Naive thymus-derived CD8-positive, alpha-beta T cell (primary cell): ENCODE measurements at places on chromosomes 1 and 21. TPM values are rescaled to one million over a fixed set of nuclear protein-coding genes. Genes with fewer than 3 reads are reported as not detected.

DNA sequence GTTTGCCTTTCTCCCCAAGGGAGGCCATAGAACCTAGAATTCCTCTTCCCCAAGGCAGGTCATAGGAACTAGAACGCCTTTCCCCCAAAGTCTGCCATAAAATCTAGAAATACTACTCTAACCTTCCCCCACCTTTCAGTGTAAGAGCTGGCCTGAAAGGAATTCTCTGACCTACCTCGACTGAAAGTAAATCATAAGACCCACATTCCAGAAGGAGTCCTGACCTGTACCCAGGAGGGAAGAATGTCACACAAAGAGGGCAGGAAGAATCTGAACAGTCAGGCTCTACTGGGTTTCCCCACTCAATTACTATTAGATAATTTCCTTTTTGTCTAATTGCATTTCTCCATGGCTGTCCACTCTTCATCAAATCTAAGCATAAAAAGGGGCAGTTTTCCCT is 5.7 kb upstream of the ATG4C start:
- no peak overlapping the region for H3K4me3 ChIP-seq
- peaks cover 3% of the 10 kb centered on the region for H3K27me3 ChIP-seq
- no peak for DNase-seq
- peaks cover 2% of the 10 kb centered on the region for H3K36me3 ChIP-seq
- peaks cover 2% of the 10 kb centered on the region for H3K4me1 ChIP-seq
- no peak overlapping the region for H3K27ac ChIP-seq

The COL9A2 gene
- 6.3 TPM for total RNA-seq

DNA sequence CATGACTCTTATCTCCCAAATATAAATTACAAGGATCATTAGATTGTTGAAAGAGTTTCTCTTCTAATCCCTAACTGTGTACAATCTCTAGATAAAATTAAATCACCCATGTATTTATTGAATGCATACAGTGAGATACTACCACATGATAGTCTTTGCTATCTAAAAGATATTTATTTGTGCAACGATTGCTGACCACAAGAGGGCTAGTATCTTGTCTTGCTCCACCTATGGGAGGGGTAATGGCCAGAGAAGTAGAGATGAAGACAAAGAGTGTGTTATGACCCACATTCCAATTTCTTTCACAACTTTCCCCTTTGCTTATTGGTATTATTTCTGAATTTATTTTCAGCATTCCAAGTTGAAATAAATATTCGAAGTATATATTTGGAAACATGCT is 13.7 kb downstream of the PYHIN1 start:
- no peak overlapping the region for H3K27ac ChIP-seq
- peaks cover 12% of the 10 kb centered on the region for H3K27me3 ChIP-seq
- H3K36me3 ChIP-seq: no peaks in the 10 kb centered on the region
- no peak overlapping the region for H3K4me3 ChIP-seq

DNA sequence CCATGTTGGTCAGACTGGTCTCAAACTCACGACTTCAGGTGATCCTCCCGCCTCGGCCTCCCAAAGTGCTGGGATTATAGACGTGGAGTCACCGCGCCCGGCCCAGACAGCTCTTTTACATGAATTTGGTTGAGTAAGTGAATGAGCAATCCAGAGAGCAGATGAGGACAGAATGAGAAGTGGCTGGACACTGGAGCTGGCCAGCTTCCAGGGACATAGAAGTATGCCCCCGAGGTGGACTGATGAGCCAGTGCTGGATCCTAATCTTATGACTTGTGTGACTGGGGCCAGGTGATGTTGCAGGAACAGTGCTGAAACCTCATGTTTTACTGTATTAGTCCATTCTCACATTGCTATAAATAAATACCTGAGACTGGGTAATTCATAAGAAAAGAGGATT is 35.9 kb upstream of the KANK4 start:
- no peaks in the 10 kb centered on the region for H3K36me3 ChIP-seq
- no peaks in the 10 kb centered on the region for H3K4me1 ChIP-seq
- no peak overlapping the region for H3K4me3 ChIP-seq
- H3K27ac ChIP-seq: no peak overlapping the region

GRCh38 chr1:8814865-8815264 is 2.6 kb downstream of the RERE start:
- H3K27ac ChIP-seq: no peak overlapping the region
- H3K4me3 ChIP-seq: no peak overlapping the region
- DNase-seq: no peak
- peaks cover 54% of the 10 kb centered on the region for H3K4me1 ChIP-seq

- peaks cover 1% of the 10 kb centered on the region for H3K4me1 ChIP-seq
- H3K27me3 ChIP-seq: peaks cover 2% of the 10 kb centered on the region
- H3K27ac ChIP-seq: no peak overlapping the region
- H3K4me3 ChIP-seq: no peak overlapping the region
- no peak for DNase-seq
- H3K36me3 ChIP-seq: no peaks in the 10 kb centered on the region
These were observed 118.5 kb upstream of the ADAR start for GRCh38 chr1:154726443-154726842.

- H3K27ac ChIP-seq: no peak overlapping the region
- H3K27me3 ChIP-seq: no peaks in the 10 kb centered on the region
- no peak overlapping the region for H3K4me3 ChIP-seq
- H3K36me3 ChIP-seq: peaks cover 42% of the 10 kb centered on the region
- DNase-seq: no peak
These were observed 8.9 kb downstream of the METTL13 start for GRCh38 chr1:171790318-171790717.

DNA sequence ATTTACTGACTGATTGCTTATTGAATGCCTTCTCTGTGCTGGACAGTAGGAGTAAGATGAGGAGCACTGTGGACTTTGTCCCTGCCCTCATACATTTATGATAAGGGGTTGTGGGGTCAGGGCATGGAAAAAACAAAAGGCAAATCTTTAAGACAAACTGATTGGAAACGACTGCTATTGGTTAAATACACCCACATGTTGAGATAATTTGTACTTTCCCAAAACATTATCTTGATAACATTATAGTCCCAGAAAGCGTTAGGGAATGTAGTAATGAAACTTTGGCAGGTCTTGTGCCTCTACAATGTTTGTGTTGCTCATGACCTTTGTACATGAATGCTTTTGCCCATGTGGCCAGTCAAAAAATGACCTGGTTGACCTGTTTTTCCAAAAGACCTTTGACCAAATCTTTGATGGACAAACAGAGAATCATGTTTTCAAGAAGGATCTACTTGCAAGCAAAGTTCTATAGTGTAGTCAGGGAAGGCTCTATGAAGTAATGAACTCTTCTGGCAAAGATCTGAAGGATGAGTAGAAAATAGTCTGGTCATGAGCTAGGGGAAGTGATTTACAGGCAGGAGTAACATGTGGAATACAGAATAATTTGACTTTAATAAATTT is 50.9 kb downstream of the LEPR start:
- no peak overlapping the region for H3K4me3 ChIP-seq
- H3K27me3 ChIP-seq: peaks cover 1% of the 10 kb centered on the region
- no peak overlapping the region for H3K27ac ChIP-seq
- no peak for DNase-seq

DNA sequence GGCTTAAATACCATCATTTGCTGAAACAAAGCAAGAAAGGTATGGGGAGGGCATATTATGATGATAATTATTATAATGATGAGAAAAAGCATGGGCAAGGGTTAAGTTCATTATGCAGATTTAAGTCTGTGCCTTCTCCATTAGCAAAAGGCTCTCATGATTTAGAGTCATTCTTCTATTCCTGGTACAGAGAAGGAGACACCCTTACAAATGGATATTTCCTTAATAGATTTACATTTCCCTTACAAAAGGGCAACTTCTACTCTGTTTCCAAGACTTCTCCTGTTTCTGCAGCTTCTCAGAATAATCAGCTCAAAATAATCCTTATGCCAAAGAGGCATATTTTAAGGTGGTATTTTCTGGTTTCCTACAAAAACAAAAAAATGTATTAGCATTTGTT is 121.1 kb upstream of the CAMK1G start:
- no peak for DNase-seq
- H3K27me3 ChIP-seq: peaks cover 34% of the 10 kb centered on the region
- H3K4me3 ChIP-seq: no peak overlapping the region
- no peaks in the 10 kb centered on the region for H3K36me3 ChIP-seq

The ANGPTL3 gene
- total RNA-seq: not detected

DNA sequence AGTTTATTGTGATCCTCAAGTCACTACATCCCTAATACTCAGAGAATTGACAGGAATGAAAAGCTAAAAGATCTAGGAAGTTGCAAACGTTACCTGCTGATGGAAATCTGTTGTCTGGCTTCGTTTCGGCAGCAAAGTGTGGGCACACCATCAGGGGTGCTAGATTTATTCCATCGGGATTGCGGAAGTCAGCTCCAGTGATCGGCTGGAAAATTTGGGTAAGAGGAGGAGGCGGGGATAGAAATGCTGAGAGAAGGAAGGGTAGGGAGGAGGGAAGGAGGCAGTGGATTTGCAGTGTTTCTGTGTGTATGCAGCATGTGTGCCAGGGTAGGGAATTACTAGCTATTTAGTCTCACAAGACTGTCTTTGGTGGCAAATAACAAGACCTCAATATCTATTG is at the start of gene CTSK:
TSS of gene CTSK (minus strand) at position 140 of the 400 bp plus-strand sequence. CDS start 1,455 bp downstream, outside the sequence.
- H3K27ac ChIP-seq: no peak within 1 kb of the TSS
- no peak for DNase-seq
- H3K36me3 ChIP-seq: peaks cover 3% of the 10 kb centered on the region
- peak within 1 kb of the TSS; percentile 37 for H3K4me3 ChIP-seq
